ENCODE measurements at places on chromosomes 5 and 9.

DNA sequence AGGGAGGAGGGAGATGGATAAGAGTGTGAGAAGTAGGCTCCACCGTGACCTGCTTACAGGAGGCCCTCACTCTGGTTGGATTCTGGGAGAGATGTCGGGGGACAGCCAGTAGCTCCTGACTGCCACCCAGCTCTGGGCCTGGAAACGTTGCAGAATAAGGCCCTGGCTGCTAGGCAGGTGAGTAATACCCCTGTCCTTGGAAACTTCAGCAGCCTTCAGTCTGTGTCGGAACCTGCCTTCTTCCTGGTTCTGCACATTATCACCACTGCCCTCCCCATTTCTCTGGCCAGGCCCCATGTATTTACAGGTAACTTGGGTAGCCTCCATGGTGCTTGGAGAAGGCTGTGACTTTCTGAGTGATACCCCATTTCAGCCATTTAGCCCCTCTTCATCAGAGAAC lies 26.8 kb downstream of the FAXDC2 start:
- no peak for DNase-seq

DNA sequence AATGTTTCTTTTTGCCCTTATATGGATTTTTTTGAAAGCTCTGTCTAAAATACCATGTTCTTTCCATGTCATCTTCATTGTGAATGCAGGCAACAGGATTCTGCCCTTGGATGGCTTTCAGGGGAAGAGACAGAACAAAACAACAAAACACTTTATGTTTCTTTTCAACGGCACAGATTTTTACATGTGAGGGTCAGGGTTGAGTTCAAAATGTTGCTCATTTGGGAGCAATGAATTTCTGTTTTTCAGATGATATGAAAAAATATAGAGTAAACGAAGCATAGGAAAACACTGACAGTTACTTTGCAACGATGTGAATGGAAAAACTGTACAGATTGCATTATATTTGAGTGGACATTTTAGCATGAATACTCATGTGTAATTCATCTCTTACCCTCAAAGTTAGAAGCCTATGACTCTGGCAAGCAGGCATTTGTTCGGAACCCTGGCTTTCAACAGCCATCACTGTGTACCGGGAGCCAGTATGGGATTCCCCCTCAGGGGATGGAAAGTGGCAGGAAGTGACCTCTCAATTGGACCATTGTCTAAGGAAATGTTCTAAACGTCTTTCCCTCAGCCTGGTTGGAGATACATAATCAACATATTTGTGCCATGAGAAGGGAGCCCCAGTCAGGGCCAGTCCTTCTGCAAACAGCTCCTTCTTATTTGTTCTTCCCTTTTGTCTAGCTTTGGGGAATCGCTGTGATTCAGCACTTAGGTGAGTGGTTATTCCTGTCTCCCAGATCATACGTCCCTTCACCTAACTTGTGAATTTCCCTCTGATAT lies 153.9 kb upstream of the MEF2C start:
- no peak for DNase-seq

DNA sequence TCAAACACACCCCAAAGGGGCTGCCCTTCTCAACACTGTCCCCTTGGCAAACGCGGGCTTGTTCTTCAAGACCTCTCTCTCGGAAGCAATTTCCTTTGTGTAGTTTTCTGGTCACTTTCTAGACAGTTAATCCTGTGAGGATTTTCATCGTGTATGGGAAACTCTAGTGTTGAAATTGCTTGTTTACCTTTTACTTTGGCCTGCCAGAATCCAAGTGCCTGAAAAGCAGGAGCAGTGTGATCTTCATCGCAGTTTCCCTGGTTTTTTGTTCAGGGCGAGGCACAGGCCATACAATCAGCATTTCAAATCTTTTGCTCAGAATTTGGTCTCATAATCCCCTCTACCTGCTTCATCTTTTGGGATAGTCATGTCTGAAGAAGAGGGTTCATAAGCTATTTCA lies 115.7 kb upstream of the C9orf72 start:
- no peak for DNase-seq

GRCh38 chr5:142946547-142947426 lies 176.6 kb downstream of the ARHGAP26 start:
- no peak for DNase-seq

GRCh38 chr9:7246917-7247522 lies 489.2 kb downstream of the KDM4C start:
- no peak for DNase-seq

GRCh38 chr9:4935001-4935672 lies 49.9 kb upstream of the JAK2 start:
- no peak for DNase-seq

GRCh38 chr5:57902095-57902494 lies 419.5 kb upstream of the ACTBL2 start:
- no peak for DNase-seq

- no peak for DNase-seq
These were observed 21.0 kb downstream of the IL7R start for GRCh38 chr5:35877655-35878054.

- no peak for DNase-seq
These were observed 205.2 kb downstream of the CAAP1 start for GRCh38 chr9:26687421-26687820.

GRCh38 chr9:83706676-83707517 lies 861 bp downstream of the UBQLN1 start:
- peak; percentile 3 for DNase-seq

- DNase-seq: no peak
These were observed 282.4 kb downstream of the ARHGEF28 start for GRCh38 chr5:73908395-73908794.

DNA sequence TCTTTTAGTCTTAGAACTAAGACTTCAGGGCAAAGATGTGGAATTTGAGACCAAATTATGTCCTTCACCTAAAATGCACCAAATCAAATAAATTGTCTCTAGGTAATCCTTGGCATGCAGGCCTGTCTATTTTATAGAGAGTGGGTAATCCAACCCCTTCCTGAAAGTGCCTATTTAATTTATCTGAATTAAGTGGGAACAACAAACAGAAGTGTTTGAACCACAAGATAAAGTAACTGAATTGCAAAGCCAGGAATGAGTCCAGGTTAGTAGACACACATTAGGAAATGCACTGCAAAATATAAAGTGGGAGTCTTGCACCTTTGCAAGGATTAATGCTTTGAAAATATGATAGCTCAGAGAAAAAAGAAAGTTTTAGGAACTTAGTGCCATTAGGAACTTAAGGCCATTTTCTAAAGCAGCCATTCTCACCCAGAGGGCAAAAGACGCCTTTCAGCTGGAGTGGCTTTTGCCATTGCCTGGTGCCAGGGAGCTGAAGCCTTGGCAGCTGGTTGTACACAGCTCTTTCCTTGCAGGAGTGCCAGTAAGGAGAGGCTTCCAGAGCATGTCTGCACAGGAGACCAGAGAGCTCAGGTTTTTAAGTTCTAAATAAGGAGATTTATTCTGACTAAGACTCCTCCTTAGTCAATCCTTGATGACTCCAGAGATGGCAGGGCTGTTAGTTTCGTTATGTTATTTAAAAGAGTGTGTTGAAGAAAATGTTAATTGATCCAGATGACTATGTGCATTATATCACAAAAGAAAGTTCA lies 151.7 kb upstream of the ELL2 start:
- DNase-seq: no peak

DNA sequence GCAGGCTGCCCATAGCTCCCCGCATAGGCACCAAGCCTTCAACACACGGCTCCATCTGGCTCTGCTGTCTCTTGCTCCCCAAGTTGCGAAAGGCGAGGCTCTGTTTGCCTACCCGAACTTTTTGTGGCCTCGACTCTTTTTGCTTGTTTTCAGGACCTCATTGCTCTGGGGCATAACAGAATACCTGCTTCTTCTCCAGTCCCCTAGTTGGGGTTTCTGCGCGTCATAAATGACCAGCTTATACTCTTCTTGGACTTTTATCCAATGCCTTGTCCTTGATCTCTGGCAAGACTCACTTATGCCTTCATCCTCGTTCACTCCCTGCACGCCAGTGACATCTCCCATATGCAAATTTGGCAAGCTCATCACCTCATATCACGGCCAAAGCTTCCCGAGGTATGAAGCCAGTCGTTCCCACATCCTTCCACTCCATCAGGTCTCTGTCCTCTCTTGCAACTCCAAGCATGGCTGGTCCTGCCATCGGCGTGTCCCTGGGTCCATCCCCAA lies 238.8 kb upstream of the ADAMTS16 start:
- no peak for DNase-seq

DNA sequence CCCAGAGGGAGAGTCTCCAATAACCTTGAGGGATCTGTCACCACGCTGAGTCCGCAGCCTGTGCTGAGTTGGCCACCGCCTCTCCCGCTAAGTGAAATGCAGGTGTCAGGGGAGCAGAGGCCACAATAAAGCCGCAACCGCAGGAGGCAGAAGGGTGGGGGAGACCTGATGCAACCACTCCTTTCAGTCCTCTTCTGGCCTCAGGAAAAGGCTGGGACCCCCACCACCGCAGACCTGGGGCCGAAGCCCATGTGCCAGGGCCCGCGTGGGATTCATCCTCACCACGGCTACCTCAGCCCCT lies 576 bp downstream of the MAP1B start:
- DNase-seq: no peak

DNA sequence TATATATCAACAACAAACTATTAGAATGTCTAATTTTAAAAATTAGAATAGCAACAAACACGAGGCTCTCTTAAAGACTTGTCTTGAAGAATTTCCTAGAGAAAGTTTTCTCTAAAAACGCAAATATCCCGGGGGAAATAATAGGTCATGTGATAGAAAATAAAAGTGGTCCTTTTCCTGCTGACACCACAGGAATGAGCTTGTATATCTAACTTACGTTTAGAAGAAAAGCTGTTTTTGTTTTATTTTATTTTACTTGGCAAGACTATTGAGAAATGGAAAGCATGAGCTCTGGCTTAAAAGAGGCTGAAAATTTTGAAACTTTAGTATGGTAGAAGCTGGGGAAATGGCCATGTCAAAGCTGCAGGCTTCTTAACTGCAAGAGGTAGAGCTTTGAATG lies 465.0 kb downstream of the AGTPBP1 start:
- no peak for DNase-seq

- no peak for DNase-seq
These were observed 224.3 kb downstream of the AOPEP start for GRCh38 chr9:94950579-94951323.

DNA sequence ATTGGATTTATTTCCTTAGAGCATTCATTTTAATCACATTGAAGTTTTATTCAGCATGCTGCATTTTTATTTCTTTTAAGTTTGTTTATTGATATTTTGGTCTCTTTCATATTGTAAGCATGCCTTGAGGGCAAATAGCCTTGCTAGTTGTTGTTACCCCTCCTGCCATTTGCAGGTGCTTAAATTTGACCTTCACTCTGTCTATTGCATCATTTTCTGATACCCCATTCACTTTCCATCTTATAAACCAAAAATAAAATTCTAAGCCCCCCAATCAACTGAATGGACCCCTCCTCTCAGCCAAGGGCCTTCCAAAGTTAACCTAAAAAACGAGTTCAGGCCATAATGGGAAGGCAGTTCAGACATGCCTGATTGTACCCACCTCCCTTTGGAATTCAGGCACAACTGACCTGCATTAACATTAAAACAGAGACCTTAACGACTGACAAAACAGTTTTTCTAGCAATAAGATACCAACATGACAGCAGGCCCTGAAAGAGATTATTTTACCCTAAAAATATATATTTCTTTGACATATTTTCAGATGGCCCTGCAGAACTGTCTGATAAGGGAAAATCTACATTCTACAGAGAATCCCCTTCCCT lies 32.1 kb downstream of the TARS1 start:
- no peak for DNase-seq

DNA sequence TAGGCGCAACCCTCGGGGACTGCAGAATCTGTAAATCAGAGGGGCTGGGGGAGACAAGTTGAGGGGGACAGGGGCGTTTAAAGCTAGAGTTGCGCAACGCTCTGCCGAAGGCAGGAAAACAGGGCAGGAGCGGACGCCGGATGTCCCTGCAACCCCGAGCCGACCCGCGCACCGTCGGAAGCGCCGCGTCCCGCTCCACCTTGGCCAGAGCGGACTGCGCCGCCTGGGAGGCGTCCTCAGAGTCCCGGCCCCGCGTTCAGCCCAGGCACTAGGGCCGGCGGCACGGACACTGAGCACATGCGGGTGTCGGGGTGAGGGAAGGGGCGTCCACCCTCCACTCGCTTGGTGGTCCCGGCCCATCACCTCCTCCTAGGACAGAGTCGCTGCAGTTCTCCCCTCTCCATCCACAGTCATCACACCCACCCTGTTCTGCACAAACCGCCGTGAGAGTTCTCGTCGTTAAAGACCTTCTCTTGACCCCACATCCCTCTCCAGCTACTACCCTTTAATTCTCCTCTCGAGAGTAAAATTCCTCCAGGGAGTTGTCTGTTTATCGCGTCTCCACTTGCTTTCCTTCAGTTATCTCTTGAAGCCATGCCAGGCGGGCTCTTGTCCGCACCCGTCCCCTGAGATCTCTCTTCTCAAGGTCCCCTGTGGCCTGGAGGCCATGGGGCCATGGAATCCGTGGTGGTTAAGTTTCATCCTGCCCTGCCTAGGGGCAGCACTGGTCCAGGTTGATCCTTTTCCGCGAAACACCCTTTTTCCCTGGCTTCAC lies 796 bp upstream of the PDLIM7 start:
- no peak for DNase-seq

GRCh38 chr5:103498800-103499551 lies 63.6 kb downstream of the NUDT12 start:
- DNase-seq: no peak

GRCh38 chr9:124716808-124717207 lies 54.3 kb downstream of the NR6A1 start:
- DNase-seq: no peak

GRCh38 chr5:113252066-113252465 lies 182.7 kb downstream of the TSSK1B start:
- no peak for DNase-seq

DNA sequence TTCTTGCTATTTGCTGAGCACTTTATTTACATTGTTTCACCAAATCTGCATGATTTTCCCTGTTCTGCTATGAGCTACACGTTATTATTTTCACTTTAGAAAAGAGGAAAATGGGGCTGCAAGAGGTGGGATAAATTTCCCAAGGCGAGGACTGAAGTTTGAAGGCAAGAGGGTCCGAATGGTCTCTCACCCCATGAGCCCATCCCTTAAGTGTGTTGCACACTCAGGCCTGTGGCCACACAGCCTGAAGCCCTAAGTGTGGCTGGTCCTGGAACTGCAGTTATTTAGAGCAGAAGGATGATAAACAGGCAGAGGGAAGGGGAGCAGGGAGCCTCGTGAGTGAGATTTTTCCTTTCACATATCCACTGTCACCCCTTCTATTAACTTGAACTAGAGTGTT lies 7.8 kb downstream of the PDE8B start:
- no peak for DNase-seq

GRCh38 chr5:124056326-124056990 lies 544.5 kb downstream of the CSNK1G3 start:
- DNase-seq: no peak

GRCh38 chr5:121805911-121806310 lies 45.8 kb upstream of the FTMT start:
- DNase-seq: no peak
